ENCODE measurements at places on chromosomes 2 and 18.

DNA sequence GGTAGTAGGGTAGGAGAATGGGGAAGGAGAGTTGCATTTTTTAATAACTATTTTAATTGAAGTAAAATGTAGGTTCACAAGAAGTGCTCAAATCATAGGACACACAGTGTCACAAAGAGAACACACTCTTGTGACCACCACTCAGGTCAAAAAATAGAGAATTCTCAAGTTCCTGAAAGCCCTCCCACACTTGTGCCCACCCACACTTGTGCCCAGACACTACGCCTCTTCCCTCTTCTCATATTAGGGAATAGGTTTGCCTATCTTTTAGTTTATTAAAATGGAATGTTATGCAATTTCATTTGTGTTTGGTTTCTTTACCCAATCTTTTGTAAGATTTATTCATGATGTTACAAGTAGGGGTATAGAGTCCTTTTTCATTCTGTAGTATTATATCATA is 67.2 kb downstream of the UGGT1 start:
- DNase-seq: no peak

DNA sequence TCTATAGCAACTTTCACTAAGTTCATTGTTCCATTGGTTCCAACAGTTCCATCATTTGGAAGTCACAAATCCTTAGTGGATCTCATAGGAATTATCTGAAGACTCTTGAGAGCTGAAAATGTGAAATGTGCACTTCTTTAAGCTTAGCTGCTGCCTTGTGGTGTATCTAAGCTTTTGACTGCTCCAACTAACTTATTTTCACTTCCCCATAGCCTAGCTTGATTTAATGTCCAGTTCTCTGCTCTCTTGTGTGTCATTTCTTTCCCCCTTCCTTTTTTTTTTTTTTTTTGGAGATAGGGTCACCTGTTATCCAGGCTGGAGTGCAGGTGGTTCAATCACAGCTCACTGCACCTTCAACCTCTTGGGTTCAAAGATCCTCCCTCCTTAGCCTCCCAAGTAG is 34.9 kb upstream of the CD302 start:
- no peak for DNase-seq

DNA sequence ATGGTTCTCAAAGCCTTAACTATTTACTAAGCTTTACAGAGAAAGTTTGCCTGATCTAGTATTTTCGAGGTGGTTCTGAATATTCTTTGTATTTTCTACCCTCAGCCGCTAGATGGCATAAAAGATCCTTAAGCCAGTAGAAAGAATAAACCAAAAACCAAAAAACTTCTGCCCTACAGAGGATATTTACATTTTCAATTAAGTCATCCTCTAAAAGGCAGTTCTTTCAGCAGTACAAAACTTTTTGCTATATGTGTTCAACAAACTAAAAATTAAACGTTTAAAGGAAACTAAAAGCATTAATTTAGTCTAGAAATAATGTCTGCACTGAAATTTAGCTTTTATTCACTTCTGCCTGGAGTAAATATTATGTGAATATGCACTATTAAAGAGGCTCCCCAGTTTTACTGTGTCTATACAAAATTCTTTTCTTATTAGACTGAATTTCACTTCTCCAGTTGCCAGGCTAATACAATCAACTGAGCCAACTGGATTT is 297.5 kb downstream of the PIEZO2 start:
- DNase-seq: peak; percentile 29

DNA sequence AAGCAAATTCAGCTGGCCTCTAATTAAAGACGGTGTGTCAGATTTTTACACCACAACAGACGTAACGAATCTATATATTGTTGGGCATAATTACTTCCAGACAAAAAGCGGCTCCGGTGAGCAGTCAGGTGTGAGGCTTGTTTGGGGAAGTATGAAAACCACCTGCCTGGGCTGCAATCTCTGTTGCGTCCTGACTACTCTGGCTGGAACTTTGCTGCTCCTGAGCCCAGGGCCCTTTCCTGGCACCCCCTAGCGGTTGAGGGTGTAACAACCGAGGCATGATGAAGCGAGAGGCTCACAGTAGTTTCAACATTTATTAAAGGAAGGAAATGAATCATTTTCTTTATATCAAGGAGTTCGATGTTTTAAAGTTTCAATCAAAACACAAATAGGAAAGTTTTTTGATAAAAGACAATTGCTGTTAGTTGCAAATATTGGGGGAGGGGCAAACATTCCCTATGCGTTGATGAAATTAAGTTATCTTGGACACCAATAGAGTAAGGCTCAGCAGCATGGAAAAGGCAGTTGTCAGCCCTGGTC is 10.6 kb upstream of the ITGB6 start:
- no peak for DNase-seq

- DNase-seq: no peak
These were observed 134.6 kb upstream of the RAB12 start for GRCh38 chr18:8474661-8475060.

GRCh38 chr2:158102446-158102845 is 770 bp downstream of the UPP2 start:
- DNase-seq: no peak

DNA sequence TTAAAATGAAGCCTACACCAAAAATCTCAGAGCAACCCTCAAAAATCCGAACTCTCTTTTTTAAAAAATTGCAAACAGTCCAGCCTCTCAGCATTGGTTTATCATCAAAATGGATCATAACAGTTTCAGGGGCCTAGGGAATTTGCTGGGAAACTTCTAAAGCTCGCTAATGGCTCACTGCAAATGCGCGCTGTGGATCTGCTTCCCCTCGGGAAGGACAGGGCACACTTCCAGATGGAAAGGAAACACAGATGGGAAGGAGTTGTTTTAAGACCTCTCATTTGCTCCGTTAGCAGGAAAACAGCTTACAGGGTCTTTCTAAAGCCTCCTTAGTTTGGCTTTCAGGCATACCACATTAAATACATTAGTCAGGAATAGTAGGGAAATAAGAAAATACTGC is 27.2 kb downstream of the FECH start:
- no peak for DNase-seq

DNA sequence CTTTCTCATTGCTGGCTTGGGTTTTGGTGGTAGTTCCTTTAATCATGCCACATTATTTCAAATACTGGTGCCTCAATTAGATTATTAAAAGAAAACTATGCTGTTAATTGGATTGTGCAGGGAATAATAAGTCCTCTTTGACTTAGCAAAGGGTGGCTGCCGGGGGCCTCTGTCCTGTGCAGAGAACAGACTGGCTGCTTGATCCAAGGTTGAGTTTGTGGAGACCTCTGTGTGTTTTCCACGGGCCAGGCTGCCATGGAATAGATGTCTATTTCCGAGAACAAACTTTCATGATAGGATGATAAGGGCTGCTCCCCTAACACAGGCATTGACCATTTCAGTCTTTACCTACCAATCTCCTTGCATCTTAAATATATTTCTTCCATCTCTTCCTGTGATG is 30.4 kb upstream of the OTOS start:
- no peak for DNase-seq

All from smooth muscle cell of the brain vasculature (primary cell).